ENCODE measurements at places on chromosomes 12 and 14.

GRCh38 chr14:93322929-93323599 is 9.8 kb downstream of the BTBD7 start:
- no peak for DNase-seq

DNA sequence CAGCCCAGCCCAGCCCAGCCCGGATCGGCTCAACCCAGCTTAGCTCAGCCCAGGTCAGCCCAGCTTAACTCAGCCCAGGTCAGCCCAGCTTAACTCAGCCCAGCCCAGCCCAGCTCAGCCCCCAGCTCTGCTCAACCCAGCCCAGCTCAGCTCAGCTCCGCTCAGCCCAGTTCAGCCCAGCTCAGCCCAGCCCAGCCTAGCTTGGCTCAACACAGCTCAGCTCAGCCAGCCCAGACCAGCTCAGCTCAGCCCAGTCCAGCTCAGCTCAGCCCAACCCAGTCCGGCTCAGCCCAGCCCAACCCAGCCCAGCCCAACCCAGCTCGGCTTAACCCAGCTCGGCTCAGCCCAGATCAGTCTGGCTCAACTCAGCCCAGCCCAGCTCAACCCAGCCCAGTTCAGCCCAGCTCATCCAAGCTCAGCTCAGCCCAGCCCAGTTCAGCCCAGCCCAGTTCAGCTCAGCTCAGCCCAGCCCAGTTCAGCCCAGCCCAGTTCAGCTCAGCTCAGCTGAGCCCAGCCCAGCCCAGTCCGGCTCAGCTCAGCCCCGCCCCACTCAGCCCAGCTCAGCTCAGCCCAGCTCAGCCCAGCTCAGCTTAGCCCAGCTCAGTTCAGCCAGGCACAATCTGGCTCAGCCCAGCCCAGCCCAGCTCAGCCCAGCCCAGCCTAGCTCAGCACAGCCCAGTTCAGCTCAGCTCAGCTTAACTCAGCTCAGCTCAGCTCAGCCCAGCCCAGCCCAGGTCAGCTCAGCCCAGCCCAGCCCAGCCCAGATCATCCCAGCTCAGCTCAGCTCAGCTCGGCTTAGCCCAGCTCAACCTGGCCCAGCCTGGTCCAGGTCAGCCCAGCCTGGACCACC is 331.7 kb downstream of the TMEM121 start:
- DNase-seq = no peak

DNA sequence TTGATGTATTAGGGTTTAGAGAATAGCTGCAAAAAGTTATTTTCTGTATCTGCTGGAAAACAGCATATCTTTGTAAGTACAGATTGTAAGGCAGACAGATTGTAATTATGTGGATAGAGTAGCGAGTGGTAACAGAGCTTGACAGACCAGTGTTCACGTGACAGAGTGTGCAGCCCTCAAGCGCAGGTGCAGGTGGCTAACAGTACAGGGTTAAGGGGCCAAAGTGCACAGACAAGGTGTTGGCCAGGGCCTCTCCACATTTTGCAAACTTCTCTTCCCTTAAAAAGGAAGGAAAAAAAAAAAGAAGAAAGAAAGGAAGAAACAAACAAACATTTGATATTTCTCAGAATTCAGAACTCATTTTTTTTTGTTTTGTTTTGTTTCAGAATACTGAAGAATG is 25.2 kb upstream of the KLHL42 start:
- DNase-seq = no peak

- no peak for DNase-seq
Measured at GRCh38 chr12:108128221-108129016, 669 bp upstream of the WSCD2 start.

DNA sequence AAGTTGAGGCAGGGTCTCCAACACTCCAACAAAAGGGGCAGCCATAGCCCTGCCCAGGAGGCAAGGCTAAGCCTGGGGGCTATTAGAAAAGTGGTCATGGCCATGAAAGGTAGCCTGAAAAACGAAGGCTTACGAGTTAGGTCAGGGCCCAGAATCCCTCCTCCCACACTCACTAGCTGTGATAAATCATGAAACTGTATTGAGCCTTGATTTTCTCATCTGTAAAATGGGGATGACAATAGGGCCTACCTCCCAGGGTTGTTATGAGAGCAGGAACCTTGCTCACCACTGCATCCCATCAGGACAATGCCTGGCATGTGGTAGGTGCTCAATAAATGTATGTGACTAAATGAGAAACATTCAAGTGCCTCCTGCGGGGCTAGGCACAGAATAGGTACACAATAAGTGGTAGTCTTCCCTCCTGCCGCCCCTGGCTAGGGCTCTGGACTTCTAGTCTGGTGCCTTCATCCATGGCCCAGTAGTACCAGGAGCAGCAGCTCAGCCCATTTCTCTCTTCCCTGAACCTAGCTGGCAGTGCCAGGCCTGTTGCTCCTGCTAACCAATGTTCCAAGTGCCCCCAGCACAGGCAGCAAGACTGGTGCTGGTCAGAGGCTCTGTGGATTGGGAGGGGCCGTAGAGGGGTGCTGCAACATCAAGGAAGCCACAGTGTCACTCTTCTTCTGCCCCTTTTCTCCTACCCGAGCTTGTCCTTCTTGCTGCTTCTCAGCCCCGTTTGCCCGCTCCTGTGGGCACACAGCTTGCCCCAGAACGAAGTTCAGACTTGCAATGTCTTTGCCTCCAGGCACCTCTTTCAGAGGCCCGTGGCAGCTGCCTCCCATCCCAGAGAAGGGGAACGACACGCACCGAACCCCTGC is 7.8 kb downstream of the PGF start:
- no peak for DNase-seq

DNA sequence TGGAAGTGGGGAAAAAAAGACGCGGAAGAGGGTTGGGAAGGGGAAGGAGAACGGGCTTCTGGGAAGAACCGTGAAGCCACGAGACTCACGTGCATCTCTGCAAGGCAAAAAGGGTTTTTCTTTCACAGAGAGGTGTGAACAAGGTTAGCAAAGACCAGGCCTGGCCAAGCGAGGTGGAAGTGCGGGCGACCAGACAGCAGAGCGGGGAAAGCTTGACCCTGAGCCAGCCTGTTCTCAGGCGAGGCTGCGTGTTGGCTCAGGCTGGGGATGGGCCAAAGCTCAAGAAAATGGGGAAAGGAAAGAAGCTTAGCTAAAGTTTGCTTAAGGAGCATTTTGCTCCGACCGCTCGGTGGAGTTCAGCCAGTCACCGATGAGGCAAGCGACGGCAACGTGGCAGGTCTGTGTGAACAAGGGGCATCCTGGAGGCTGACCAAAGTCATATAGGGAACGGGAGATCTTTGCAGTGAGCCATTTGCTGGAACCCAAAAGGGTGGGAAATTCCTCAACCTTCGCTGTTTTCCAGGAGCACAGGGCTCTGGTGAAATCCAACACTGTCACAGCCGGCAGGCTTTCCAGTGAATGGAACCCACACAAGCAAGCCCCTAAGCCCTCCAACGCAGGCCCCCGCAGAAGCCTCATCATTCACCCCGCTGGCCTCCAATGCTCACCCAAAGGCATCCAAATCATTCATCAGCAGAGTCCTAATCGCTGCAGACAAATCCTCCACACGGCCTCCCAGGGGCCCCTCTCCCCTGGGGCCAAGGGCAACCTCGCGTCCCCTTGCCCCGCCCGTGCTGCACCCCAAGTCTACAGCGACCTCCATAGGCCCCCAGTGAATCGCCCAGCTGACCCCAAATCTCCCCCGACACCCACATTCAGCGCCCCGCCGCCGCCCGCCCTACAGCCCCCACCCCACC is 754 bp downstream of the ZNF605 start:
- no peak for DNase-seq

- no peak for DNase-seq
Measured at GRCh38 chr12:51265024-51265423, 5.2 kb downstream of the SMAGP start.

GRCh38 chr14:99481745-99482099 is 513 bp downstream of the CCNK start:
- peak; percentile 26 for DNase-seq

DNA sequence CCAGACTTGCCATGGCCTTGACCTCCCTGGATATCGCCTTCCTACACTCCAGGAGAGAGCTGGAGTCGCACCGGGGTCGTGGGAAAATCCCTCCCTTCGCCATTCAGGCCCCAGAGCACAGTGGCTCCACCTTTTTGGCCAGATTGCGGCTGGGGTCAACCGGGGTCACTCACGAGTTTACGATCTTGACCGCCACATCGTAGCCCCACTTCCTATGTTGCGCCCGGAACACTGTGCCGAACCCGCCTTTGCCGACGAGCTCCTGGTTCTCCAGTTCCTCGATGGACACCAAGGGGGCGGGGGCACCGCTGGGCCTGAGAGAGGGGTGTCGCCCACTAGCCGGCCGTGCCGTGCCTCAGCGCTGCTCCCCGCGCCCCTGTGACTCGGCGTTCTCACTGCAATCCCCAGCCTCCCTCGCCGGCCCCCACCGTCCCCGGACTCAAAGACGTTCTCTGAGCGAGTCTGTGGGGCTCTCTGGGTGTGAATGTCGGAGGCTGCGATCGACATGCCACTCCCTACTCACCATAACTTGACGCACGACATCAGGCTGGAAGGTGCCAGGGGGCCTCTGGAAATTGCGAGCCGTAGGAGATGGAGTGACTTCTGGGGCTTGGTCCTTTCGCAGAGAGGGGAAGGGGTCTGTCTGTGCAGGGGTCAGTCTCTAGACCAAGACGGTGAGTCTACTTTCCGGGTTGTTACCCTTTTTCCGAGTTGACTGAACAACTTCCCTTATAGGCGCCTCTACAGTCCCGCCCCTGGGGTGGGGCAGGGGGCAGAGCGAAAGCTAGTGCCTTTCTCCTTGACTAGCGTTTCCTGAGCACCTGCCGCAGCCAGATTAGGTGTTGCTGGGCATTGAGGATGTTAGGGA is at the start of gene RIPK3:
Gene RIPK3 (minus strand): TSS at position 708 of the 868 bp plus-strand sequence. CDS start 165 bp downstream, at position 543.
- DNase-seq = peak; percentile 29

DNA sequence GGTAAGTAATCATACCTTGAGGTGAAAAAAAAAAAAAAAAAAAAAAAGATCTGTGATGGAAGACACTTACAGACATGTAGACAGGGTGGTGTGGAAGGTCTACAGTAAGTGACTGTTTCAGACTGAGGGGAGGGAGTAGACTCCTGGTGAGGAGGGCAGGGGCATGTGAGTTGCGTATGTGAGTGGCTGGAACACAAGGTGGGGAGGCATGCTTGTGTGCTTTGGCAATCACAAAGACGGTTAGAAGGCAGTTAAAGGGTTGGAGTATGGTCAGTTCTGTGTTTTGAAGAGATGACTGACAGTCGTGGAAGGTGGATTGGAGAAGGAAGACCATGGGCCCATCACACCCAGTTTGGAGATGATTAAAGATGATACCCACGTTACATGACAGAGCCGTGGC is 65.2 kb downstream of the ETV6 start:
- DNase-seq = no peak

- DNase-seq = no peak
Measured at GRCh38 chr14:33364466-33364865, 425.8 kb downstream of the NPAS3 start.

- no peak for DNase-seq
Measured at GRCh38 chr12:54945082-54945481, 39.5 kb downstream of the TESPA1 start.

DNA sequence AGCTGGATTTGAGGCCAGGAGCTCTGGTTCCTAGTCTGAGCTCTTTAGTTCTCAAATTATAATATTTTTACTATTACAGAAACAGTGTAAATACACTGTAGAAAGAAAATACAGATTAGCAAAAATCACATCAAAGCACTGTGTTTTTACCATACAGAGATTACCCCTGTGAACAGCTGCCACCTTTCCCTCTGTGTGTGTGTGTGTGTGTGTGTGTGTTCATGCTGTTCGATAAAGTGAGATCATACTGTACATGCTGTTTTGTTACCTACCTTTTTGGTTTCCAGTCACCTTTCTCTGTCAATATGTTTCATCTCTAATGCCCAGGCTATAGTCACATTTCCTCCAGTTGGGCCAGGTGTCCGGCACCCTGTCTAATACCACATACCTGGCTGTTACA is 26.9 kb downstream of the MVK start:
- DNase-seq = no peak
